Fibroblast of skin of scalp (primary cell): ENCODE measurements at places on chromosomes 7 and 10.

GRCh38 chr10:113071446-113071845 is 121.4 kb downstream of the TCF7L2 start:
- DNase-seq: no peak

DNA sequence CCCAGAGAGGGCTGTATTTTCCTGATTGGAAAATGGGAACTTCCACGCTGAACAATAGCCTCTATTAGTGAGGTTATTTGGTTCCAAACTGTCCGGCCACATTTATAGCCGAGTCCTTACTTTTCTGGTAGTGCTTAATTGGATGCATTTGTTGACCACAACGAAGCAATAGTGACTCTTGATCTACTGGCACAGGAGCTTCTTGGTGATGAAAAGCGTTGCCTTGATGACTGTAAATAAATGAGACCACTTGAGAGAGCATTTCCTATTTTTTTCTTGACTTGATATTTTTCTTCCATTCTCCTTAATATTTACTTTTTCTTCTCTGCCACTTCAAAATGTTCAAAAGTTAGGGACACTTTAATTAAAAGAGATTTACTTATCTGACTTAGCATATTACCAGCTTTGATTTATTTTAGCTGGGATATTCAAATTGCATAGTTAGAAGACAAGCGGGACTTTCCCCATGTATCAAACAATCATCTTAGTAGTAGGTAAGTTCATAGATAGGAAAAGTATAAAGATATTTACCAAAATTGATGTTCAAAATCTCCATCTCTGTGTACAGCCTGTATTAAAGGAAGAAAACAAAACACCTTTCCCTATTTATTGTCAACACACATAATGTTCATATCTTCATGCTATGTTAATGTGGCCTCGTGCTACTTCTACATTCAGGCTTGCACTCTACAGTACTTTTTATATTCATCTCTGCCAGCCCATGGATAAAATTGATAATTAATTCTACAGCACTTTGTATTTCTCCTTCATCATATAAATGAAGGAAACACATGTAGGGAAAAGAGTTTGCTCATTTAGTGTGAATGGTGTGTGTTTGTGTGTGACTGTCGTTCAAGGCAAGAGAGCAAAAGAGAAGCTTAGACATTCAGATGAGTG is 5.1 kb upstream of the SP8 start:
- no peak for DNase-seq

DNA sequence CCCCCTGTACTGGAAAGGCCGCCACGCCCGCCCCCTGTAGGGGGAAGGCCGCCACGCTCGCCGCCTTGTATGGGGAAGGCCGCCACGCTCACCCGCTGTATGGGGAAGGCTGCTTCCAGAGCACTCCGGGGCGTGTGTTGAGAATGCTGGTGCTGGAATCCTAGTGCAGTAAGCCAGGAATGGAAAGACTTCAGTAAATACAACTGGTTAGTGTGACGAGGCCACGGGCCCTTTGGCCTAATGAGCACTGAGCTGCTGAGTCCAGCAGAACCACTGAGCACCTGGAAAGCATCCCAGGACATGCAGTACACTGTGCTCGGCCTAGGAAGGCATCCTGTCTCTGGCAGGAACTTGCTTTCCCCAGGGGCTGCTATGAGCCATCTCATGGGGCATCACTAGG is 398.9 kb downstream of the PTPRN2 start:
- DNase-seq: no peak

DNA sequence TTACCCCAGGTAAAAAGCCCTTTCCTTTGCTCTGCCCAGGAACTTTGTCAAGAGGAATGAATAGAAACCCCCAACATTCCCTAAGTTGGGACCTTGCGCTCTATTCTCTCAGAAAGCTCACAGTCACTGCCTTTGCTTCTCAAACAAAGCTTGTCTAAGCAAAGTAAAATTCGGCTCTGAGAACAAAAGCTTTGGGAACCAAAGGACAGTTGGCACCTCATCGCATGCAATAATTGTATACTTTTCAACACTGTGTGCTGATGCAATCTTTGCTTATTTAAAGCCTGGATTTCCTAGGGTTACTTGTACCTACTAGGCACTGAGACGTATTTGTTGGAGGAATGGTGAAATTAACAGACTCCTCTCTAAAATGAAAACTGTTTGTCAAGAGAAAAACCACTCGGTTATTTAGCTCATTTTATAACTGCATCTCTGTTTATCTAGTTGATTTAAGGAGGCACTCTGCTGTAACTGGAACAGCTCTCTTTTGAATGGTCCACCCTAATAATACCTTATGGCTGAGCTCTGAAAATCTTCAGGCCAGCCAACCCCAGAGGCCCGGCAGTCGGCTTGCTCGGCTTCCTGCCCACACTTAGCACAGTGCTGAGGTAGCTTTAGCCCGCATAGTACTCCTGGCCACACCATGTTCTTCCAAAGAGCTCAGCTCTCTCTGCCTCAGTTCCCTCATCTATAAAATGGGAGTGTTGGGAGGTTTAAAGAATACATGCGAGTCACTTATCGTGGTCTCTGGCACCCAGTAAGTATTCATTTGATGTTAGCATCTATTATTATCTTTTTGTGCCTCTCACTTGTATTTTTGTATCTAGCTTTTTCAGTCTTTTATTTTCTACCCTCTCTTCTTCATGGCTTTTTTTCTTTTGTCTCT is 80.2 kb upstream of the PRR15 start:
- no peak for DNase-seq

DNA sequence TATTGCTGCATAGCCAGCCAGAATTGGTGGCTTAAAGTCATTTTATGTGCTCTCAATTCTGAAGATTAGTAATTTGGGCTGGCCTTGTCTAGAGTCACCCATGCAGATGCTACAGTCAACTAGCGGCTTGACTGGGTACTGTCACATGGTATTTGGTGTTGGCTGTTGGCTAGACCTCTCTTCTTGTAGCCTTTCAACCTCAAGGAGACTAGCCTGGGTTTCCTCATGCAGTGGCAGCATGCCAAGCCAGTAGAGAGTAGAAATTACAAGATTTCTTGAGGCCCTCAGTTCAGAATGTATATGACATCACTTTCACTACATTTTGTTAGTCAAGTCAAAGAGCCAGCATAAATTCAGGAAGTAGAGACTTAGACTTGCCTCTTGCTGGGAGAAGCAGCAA is 3.7 kb upstream of the ZNF800 start:
- peak; percentile 18 for DNase-seq

GRCh38 chr10:3045471-3046209 is 21.7 kb upstream of the PFKP start:
- peak; percentile 85 for DNase-seq

DNA sequence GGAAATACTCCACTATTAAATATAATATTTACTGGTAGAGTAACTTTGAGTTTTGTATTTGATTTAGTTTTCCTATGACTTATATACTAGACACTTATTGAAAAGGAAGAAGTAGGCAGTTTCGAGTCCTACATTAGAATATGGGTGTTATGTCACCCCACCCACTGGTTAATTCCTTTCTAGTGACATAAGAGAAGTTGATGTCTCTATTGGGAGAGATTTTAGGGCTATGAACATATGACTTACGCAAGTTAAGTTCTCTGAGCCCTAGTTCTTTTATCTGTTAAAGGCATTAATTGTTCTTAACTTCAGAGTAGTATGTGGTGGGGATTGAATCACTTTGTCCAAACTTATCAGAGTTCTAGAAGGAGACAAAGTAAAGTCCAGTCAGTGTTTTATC is 30.5 kb downstream of the CPED1 start:
- peak; percentile 71 for DNase-seq

DNA sequence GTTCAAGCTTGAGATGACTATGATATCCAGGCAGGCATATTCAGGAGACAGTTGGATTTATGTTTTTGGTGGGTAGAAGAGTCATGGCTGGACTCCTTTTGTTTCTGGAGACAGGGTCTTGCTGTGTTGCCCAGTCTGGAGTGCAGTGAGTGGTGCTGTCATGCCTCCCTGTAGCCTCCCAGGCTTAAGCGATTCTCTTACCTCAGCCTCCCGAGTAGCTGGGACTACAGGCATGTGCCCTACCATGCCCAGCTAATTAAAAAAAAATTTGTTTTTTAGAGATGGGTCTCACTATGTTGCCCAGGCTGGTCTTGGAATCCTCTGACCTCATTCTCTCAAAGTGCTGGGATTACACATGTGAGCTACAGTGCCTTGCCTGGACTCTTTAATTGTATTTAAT is 62.0 kb downstream of the ADK start:
- no peak for DNase-seq

GRCh38 chr10:132438091-132439024 is 41.4 kb downstream of the PWWP2B start:
- no peak for DNase-seq

DNA sequence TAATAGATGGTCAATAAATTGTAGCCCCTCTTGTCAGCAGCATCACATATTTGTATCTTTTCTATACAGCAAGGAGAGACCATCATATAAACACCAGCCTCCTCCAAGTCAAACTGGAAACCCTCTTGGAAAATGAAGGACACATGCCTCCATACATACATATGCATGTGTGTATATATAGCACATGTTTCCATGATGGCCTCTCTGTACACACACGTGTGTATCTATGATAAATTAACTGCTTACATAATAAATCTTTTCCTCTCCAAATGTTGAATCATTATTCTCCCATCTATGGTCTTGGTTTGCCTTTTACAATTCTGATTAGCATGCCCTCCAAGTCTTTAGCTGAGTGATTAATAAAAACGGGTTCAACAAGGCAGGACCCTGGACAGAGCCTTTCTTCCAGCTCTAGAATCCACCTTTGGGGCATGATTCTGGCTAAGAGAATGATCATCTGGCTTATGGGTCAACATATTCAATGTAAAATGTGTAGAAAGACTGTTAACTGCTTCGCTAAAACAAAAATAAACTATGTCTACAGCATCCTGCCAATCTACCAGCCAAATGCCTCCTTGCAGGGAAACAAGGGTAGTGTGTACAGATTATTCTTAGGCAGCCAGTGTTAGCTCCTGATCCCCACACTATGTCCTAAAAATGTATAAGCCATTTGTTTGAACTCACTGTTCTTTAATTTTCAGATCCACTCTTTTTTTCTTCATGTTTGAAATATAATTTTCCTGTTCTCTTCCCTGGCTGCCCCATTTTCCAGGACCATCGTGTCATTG is 70.0 kb downstream of the CRTAC1 start:
- DNase-seq: no peak

GRCh38 chr10:3943695-3944257 is 158.8 kb upstream of the KLF6 start:
- no peak for DNase-seq

GRCh38 chr7:158356454-158356853 is 231.2 kb downstream of the PTPRN2 start:
- no peak for DNase-seq

GRCh38 chr7:80584778-80585177 is 53.7 kb upstream of the CD36 start:
- no peak for DNase-seq

DNA sequence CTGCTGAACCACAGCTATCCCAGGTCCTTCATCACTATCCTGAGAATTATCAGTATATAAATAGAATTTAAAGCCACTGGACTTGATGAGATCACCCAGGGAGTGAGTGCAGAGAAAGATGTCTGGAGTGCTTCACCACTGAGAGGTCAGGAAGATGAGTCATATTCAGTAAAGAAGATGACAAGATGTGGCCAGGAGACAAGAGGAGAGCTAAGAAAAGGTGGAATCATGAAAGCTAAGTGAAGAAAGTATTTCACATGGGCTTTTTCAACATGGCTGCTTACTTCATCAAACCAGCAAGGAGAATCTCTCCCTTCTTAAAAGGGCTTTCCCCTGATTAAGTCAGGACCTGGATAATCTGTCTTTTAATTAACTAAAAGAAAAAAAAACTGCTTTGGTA is 9.1 kb upstream of the PRKAR2B start:
- peak; percentile 79 for DNase-seq

GRCh38 chr7:143492043-143492471 is 14.4 kb downstream of the TAS2R41 start:
- peak; percentile 56 for DNase-seq

- peak; percentile 9 for DNase-seq
Measured at GRCh38 chr10:12308736-12309375, 40.5 kb upstream of the CAMK1D start.

DNA sequence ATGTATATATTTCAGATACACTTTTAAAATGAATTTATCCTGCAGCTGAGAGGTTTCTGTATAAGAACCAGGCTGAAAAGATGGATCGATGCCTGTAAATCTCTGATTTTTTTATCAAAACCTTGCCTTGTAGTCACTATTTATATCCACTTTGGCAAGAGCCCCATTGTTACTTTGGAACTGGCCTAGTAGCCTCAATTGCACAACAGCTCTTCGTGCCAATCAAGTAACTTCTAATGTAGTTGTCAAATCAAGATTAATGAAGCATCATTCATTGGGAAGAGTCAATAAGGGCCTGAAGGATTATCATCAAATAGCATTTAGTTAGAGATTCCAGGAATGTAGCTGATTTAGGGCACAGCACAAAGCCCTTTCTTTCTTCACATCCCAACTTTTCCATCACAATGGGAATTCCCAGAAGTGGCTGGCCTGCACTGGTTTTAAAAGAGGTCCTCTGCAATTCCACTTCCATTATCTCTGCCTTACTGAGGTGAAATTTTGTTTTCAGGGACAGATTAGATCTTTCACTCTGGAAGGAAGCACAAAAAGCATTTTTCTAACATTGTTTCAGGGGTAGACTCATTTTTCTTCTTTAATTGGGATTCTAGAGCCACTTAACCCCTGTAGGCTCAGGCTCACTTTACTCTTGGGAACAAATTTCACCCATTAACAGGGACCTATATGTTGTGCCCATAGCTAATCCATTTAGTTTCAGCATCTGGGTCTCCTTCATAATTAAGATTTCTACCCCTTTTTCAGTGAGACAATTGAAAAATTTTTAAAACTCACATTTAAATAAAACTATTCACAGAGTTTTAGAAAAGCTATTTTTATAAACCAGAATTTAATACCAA is 97.8 kb downstream of the CALCR start:
- no peak for DNase-seq
